Hair follicular keratinocyte (primary cell): ENCODE measurements at places on chromosomes 2 and 18. TPM values are rescaled to one million over a fixed set of nuclear protein-coding genes. Genes with fewer than 3 reads are reported as not detected.

SLC9A4 gene
- total RNA-seq, result not detected in 2 replicates

CNDP2 gene
- 73.9 and 135 TPM in 2 replicates for total RNA-seq

NT5DC4 gene
- total RNA-seq, result not detected in 2 replicates

TMEM247 gene
- not detected in 2 replicates for total RNA-seq

FER1L5 gene
- 0.34 TPM in 1 of 2 replicates, not detected in the other for total RNA-seq

NRBP1 gene
- total RNA-seq, result 63.0 and 80.8 TPM in 2 replicates

MYCN gene
- total RNA-seq, result not detected in 2 replicates

CCDC102B gene
- 0.86 and 1.4 TPM in 2 replicates for total RNA-seq

MYOM1 gene
- 0.04 and 0.08 TPM in 2 replicates for total RNA-seq

LAMA3 gene
- 608 and 1,811 TPM in 2 replicates for total RNA-seq

SCYGR4 gene
- total RNA-seq, result not detected in 2 replicates

CFAP221 gene
- not detected in 2 replicates for total RNA-seq

LRRTM1 gene
- total RNA-seq, result not detected in 2 replicates

MC5R gene
- not detected in 2 replicates for total RNA-seq

FAM237A gene
- not detected in 2 replicates for total RNA-seq

TMEM182 gene
- 3.3 and 4.1 TPM in 2 replicates for total RNA-seq

C2orf78 gene
- total RNA-seq, result not detected in 2 replicates

PRKAG3 gene
- not detected in 2 replicates for total RNA-seq

SNTG2 gene
- 0.55 TPM in 1 of 2 replicates, not detected in the other for total RNA-seq

SP9 gene
- total RNA-seq, result not detected in 2 replicates

NETO1 gene
- total RNA-seq, result 0.19 and 0.47 TPM in 2 replicates

GRB14 gene
- 8.9 and 15.4 TPM in 2 replicates for total RNA-seq

IGFBP5 gene
- total RNA-seq, result 0.08 and 0.23 TPM in 2 replicates

KCNJ13 gene
- not detected in 2 replicates for total RNA-seq

NAT8 gene
- not detected in 2 replicates for total RNA-seq

FBXO36 gene
- 3.7 and 4.1 TPM in 2 replicates for total RNA-seq

AQP12B gene
- total RNA-seq, result not detected in 2 replicates

EDAR gene
- total RNA-seq, result not detected in 2 replicates

GPR155 gene
- total RNA-seq, result 1.7 and 2.0 TPM in 2 replicates

SPATA3 gene
- not detected in 2 replicates for total RNA-seq

CYP20A1 gene
- 8.6 and 14.4 TPM in 2 replicates for total RNA-seq

SLC4A5 gene
- total RNA-seq, result not detected in 2 replicates

MC2R gene
- total RNA-seq, result not detected in 2 replicates

SLC40A1 gene
- not detected in 2 replicates for total RNA-seq

DRC1 gene
- total RNA-seq, result not detected in 2 replicates

PSTPIP2 gene
- 21.1 and 22.7 TPM in 2 replicates for total RNA-seq

ADRA2B gene
- 0.08 TPM in 1 of 2 replicates, not detected in the other for total RNA-seq

RIT2 gene
- not detected in 2 replicates for total RNA-seq

RGPD4 gene
- not detected in 2 replicates for total RNA-seq

HOXD13 gene
- not detected in 2 replicates for total RNA-seq

IGFBP2 gene
- total RNA-seq, result 2.4 and 52.5 TPM in 2 replicates

DSG2 gene
- 53.2 and 73.2 TPM in 2 replicates for total RNA-seq

CIB4 gene
- total RNA-seq, result not detected in 2 replicates

DHX57 gene
- 11.2 and 12.0 TPM in 2 replicates for total RNA-seq

GNLY gene
- total RNA-seq, result not detected in 2 replicates

DHRS9 gene
- total RNA-seq, result not detected in 2 replicates
